Activated naive CD4-positive, alpha-beta T cell treated with Interleukin-2 at 50 U/mL for 16 hours (primary cell): ENCODE measurements at places on chromosomes 12 and 14.

GRCh38 chr12:124172636-124173035, 122.3 kb upstream of the RFLNA start:
- DNase-seq = no peak

- no peak for DNase-seq
These were observed 12.4 kb upstream of the DPF3 start for GRCh38 chr14:72906316-72906715.

DNA sequence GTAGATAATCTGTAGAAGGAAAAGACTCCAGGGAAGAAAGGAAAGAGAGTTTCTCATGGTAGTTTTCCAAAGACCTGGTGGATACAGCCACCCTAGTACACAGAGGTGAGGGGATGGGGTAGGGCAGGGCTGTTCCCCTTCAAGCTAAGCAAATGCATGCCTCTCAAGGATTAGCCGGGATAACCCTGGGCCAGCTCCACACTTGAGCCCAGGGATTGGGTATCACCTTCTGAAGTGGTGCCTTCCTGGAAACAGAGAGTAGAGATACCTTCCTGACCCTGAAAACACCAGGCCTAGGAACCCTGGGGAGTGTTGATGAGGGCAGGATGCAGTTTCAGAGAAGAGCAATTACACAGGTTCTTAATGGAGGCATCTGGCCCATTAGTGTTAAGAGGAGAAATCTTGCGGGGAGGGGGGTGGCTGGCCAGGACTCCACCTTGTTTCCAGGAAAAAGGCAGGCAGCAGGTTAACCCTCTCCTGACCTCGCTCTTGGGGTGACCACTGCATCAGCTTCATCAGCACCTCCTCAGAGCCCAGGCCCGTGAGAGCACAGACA, 106.9 kb upstream of the TMEM233 start:
- no peak for DNase-seq

GRCh38 chr12:139585-139984, 73.0 kb downstream of the IQSEC3 start:
- no peak for DNase-seq

GRCh38 chr12:4267704-4268328, 5.7 kb upstream of the CCND2 start:
- no peak for DNase-seq

- DNase-seq = no peak
These were observed 13.8 kb downstream of the G2E3 start for GRCh38 chr14:30572771-30573170.

DNA sequence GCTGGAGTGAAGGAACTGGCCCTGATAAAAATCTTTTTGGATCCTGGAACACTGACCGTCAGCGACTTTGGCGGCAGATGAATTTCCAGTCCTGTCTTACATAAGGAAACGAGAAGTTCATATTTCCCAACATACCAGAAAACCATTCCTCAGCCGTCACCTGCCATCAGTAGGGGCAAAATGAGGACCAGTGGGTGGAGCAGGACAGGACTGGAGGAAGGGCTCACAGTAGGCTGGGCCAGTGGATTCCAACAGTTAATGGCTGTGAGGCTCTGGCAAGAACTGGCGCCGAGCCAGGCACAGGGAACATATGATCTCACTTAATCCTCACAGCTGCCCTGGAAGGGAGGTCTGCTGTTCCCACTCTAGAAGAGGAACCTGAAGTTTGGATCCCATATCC, 67.2 kb upstream of the FAM181A start:
- DNase-seq = no peak

DNA sequence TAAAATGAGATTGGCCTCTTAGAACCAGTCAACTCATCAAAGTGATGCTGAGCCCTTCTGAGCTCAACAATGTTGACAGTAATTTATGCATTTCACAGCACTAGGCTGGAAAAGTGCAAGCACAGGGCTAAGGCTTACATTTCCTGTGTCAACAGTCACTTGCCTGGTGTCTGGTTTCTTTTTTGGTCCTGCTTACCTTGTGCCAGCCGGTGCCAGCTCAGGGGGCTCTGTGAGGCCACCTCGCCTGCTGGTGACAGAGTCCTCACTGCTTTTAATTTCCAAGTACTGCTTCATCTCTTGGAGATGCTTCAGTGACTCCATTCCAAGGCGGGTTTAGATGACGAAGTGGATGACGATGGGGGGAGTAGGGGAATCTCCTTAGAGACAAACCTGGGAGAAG, 53.1 kb upstream of the KCNA1 start:
- DNase-seq = no peak
